GM04503 (cell line): ENCODE measurements at places on chromosomes 13 and 19.

GRCh38 chr13:112771139-112771876 is 81.5 kb downstream of the ATP11A start:
- DNase-seq, result no peak

DNA sequence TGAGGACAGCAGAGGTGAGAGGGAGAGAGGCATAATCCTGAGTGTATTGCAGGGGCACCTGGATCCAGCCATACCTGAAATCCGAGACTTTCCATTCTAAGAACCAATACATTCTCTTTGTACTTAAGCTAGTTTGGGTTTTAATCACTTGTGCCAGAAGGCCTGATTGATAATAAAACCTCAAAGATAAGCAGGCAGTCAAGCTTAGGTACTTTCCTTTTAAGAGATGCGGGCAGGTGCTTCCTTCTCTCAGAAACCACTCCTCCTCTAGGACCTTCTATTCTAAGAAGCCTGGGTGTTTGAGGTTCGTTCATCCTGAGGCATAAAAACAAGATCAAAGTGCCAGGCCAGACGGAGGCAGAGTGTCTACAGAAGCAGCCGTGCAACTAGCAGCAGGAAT is 22.2 kb downstream of the FAM187B start:
- no peak for DNase-seq

GRCh38 chr13:93776936-93777335 is 550.3 kb downstream of the GPC6 start:
- peak; percentile 34 for DNase-seq

DNA sequence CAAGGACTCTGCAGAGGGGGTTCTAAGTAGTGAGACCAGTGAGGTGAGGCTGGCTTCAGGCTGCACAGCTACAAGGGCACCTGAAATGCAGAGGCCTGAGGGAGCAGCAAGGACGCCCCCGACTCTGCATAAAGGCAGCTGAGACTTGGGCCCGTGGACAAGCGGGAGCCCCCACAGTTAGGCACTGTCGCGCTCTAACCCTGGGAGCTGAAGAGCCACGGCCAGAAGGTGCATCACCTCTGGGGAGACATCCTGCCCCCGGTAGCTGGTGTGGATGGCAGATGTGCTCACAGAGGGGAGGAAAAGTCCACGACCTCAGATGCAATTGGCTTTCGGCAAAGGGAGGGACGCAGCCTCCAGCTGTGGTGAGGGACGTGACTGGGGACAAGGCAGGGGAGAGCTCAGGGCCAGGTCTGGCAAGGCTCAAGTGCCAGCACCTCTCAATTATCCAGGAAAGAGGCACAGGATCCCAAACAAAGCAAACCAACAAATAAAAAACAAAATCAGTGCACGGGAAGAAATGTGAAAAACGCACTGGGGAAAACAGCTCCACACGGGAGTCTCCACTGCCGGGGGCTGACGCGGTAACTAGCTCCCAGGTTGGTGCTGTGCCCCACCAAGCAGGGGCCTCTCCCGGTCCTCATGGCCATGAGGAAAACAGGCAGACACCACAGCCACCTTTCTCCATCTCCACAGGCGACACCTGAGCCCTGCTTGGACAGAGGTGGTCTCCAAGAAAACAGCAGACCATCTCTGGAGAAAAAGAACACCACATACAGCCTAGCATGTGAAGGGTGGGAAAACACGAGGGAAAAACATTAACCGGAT is 23.0 kb upstream of the PLPP2 start:
- no peak for DNase-seq

DNA sequence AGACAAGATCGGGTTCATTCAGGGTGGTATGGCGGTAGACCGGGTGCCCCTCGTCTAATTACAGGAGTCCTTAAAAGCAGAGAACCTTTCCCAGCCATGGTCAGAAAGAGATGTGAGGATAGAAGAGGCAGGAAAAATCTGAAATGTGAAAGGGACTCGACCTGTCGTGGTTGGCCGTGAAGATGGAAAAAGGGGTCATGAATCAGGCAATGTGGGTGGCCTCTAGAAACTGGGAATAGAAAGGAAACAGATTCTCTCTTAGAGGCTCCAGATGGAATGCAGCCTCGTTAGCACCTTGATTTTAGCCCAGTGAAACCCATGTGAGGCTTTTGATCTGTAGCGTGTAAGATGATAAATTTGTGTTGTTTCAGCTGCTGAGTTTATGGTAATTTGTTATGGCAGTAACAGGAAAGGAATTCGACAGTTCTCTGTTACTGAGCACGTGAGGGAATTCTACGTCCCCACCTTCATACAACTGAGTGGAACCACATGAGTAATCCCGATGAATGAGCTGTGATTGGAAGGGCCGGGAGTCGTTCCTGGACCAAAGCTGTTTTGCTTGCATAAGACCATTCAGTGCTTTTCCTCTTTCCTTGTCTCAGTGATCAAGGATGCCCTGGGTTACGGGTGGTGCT is 11.0 kb upstream of the CA11 start:
- DNase-seq, result peak; percentile 93

- DNase-seq, result no peak
Observed at GRCh38 chr13:40681341-40682146, 15.1 kb upstream of the FOXO1 start.

DNA sequence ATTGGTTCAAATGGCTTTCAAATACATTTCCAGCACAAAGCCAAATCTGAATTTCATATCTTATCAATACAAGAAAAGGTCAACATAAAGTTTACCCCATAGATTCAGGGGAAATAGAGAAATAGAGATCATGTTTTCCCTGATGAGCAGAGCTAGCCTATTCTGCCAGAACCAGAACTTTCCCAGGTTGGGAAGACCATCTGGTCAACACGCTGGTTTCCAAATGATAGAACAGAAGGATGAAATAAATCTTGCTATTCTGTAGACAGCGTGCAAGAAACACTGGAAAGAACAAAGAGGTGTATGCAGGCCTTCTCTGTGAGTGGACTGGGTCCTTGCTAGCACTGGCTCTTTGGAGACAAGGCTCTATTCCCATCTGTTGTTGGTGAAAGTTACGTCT is 350.6 kb downstream of the NDFIP2 start:
- no peak for DNase-seq

DNA sequence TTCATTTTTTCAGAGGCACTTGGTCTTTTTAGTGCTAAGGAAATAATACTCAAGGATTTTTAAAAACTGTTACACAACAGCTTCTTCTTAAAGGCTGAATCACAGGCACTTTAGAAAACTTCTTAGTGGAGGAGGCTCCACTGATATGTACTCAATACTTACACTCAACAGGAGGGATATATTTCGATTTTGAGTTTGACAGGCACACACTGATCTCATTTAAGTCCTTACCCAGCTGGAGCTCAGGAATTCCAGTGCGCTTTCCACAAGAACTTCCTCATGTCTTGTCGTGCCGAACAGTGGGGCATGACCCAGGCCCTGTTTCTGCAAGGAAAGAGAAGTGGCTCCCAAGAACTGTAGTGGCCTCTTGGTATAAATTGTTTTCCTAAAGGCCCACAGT is 103.8 kb downstream of the RGCC start:
- no peak for DNase-seq

GRCh38 chr13:20624213-20624612 is 57.3 kb downstream of the IFT88 start:
- no peak for DNase-seq

DNA sequence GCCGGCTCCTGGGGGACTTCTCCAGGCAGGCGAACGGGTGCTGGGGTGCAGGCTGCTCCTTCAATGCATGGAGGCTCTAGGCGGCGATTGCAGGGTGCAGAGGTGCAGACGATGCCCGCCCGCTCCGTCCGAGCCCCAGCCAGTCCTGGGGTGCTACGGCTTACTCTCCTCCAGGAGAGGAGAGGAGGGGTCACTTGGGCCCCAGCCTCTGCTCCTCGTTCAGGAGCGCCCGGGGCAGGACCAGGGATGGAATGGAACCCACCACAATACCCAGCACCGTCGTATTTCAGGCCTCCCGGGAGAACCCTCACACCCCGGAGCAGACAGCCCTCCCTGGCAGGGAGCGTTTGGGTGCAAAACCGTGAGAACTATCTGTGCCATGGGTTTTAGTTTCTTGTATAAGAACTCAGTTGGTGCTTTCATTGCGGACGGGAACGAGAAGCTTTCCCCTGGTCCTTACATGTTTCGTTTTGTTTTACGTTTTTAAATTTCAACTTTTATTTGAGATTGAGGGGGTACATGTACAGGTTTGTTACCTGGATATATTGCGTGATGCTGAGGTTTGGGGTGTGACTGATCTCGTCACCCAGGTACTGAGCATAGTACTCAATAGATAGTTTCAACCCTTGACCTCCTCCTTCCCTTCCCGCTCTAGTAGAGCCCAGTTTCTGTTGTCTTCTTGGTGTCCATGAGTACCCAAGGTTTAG is 46.8 kb downstream of the ARHGEF18 start:
- DNase-seq, result no peak

GRCh38 chr19:5484398-5485285 is 29.4 kb downstream of the ZNRF4 start:
- no peak for DNase-seq

DNA sequence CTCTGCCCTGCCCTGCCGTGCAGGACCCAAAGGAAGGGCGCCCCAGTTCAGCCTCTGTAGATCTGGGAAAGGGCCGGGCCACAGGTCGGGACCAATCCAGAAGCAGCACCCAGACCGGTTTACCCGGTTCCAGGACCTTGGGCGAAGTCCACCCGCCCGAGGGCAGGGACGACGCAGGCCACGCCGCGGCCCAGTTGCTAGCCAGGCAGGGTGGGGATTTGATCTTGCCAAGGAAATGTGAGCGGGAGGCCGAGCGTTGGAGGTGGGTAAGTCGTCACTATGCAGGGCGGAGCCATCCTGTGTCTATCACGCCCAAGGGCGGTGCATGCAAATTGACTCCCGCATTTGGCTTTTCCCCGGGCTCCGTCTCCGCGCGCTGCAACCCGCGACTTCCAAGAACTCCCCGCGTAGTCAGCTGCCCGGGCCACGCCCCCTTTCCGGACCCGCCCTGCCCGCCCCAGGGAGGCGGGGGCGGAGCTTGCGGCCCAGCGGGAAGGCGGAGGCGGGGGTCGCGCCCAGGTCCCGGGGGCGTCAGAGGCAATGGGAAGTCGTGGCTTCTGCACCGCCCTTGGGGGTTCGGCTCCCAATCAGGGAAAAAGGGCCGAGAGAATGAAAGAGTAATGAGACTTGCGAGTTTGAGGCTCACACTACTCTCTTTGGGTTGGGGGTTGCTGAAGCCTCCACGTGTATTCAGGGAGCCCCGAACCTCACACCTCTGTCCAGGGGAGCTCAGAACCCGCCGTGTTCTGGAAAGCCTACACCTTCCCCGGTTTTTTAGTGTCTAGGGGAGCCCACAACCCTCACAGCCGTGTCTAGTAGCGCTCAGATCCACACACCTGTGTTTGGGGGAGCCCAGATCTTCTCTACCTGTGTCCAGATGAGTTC is 12.8 kb downstream of the IER2 start:
- DNase-seq, result peak; percentile 89

DNA sequence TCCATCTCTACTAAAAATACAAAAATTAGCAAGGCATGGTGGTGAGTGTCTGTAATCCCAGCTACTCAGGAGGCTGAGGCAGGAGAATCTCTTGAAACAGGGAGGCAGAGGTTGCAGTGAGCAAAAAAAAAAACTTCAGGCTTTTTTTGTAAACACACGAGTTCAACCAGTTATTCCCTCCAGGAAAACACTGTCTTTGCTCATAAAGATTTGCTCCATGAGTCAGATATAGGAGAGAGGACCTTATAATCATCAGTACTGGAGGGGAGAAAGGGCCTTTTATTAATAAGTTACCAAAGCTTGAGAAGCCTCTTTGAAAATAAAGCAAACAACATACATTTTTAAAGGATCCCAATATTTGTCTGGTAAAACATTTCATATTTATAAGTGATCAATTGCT is 110.7 kb downstream of the EFNB2 start:
- DNase-seq, result no peak

DNA sequence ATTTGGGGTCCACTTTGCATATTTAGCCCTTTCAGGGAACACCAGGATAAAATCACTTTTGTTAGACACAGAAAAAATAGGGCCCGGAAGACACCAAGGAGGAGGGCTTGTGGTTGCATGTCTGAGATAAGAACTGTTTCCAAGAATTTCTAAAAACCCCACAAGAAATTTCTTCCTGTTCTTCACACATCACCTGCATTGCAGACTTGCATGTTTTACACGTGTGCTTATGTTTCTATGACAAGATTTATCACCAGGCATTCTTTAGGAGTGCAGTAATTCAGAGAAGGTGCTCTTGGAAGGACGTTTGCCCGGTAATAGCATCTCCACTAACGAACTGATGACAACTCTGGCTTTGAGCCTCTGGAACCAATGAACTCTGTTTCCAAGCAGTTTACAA is 7.1 kb upstream of the ACTL9 start:
- no peak for DNase-seq

- no peak for DNase-seq
Observed at GRCh38 chr13:74732736-74733385, 598.7 kb upstream of the KLF12 start.

GRCh38 chr19:39759457-39760184 is 19.0 kb upstream of the LEUTX start:
- DNase-seq, result no peak

DNA sequence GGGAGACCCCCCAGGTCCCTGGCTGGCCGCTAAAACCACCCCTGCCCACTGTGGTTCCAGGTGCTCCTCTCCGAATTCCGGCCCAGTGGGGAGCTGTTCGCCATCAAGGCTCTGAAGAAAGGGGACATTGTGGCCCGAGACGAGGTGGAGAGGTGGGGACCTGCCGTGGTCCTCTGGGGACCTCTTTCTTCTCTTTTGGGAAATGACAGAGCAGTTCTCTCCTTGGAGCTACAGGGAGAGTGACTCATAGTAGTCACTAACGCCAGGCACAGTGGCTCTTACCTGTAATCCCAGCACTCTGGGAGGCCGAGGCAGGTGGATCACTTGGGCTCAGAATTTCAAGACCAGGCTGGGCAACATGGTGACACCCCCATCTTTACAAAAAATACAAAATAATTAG is 7.3 kb downstream of the PTGER1 start:
- DNase-seq, result no peak

DNA sequence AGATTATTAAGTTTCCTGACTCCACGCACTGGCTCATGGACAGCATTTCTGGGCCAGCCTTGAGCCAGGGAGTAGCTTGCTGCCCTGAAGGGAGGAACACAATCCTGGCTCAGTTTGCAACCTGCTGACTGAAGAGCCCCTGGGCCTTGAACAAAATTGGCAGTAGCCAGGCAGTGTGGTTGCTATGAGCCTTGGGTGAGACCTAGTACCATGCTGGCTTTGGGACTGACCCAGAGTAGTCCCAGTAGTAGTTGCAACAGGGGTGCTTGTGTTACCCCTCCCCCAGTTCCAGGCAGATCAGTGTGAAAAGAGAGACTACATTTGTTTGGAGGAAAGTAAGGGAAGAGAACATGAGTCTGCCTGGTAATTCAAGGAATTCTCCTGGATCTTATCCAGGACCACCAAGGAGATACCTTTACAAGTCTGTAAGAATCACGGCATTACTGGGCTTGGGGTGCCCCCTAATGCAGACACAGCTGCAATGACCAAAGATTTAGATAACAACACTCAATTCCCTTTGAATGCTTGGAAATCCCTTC is 22.0 kb downstream of the ITGBL1 start:
- no peak for DNase-seq

- no peak for DNase-seq
Observed at GRCh38 chr13:49265822-49266221, 18.1 kb downstream of the CDADC1 start.
